HT-29 (cell line): ENCODE measurements at places on chromosomes 4 and X.

DNA sequence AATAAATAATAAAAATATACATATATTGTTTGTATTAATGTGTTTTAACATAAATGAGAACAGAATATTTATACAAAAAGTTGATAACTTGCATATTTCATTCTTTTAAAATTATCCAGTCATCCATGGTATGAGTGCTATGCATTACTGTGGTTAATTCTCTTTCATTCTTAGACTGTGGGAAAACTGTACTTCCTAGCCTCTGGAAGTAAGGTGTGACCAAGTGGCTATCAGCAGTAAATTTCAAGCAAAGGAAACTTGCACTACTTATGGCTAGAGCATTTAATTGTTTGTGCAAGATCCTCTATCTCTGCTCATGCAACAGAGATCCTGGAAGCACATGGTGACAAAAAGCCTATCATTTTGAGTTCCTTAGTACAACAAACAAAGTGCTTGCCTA is 1054.5 kb upstream of the PABPC4L start:
- DNase-seq = no peak

DNA sequence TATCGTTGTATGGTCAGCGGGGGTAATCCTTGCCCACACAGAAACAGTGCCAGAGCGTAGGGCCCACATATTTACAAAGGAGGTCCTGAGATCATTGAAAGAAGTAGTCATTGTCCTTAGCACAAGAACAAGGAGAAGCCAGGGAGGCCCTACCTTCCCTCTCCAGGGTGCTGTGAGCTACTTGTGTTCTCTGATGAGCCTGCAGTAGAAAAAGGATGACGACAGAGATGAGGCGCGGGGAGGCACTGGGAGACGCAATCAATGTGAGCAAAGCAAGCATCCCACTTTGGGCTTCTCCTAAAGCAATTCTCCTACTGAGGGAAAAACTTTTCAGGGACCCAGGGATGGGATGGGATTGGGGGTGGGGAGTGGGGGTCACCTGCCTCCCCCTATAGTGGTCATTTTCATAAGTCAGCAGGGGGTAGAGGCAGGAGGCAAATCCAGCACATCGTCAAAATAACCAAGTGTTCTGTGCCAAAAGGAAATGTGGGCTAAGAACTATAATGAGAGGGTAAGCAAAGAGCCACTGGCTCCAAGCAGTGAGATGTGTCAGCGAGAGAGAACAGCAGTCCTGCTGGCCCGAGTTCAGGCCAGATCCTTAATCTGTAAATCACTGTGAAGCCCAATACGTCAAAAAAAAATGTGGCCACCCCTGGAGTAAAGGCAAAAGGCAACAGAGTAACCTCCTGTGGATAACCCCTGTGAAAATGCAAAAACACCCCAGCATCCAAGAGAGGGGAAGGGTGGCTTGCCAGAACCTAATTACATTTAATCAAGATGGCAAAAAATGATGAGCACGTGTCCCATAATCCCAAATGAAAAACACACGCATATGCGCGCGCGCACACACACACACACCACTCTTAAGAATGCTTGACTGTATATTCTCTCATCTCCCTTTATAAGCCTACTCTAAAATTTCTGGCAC is 136.6 kb upstream of the HHIP start:
- DNase-seq = no peak

DNA sequence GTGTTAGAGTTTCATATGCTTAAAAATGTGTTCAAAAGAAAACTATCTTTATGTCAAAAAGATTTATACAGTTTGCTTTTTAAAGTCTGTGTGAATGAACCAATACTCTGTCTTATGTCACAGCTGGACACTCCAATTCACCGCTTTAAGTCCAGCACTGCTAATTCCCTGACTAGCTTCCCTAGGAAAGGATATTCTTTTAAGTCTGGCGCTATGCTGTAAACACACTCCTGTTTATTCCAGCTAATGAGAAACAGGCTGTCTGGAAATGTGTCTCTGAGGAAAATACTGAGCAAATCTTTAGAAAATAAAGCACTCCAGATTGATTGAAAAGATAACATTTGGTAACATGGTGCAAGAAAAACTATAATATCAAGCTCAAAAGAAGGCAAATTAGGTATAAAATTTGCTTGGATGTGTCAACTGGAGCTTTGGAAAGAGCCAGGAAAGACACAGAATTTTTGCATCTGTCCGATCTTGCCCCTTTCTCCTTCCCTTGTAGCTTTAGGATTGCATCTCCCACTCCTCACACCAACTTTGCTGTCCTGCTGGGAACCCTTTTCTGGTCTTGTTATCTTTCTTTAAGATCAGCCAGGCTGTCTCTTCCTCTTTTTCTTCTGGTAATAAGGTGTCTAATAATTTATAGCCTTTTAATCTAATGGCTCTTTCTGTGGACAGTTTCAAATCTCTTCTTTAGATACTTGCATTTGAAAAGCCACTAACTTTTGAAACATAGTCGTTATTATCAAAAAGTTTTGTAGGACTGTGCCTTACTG is 40.9 kb upstream of the VEGFC start:
- no peak for DNase-seq

- DNase-seq = no peak
Observed at GRCh38 chr4:53541577-53542206, 49.6 kb downstream of the LNX1 start.

DNA sequence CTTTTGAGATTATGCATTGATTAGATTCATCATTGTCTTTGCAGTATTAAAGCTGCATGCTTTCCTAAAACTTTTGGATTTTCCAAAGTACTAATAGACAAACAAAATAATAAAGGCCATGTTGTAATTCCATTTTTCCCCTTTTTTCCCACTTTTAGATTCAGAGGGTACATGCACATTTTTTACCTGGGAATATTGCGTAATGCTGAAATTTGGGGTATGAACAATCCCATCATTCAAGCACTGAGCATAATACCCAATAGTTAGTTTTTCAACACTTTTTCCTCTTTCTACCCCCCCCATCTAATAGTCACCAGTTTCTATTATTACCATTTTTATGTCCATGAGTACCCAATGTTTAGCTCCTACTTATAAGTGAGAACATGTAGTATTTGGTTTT is 1863.6 kb downstream of the STIM2 start:
- no peak for DNase-seq

- no peak for DNase-seq
Observed at GRCh38 chrX:39756086-39756883, 341.5 kb downstream of the BCOR start.

DNA sequence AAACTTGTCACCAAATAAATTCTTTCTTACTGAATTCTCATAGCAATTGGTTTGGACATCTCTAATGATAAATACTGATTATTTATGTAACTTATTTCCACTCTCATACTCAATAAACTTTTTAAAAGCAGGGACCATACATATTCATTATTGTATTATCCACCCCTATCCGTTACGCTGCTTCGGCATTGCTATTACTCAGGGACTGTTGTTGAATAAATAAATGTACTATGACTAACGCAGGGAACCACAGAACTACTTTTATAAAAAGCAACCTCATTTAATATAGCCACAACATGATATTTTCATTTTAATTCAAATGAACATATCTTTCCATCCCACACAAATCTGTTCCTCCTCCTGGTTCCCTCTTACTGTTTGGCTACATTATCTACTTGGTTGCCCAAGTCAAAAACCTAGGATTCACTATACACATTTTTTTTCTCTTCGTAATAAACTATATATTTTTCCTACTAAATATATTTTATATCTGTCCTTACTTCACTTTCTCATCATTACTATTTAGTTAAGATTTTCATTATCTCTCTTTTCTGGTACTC is 14.9 kb upstream of the ANKRD50 start:
- no peak for DNase-seq

DNA sequence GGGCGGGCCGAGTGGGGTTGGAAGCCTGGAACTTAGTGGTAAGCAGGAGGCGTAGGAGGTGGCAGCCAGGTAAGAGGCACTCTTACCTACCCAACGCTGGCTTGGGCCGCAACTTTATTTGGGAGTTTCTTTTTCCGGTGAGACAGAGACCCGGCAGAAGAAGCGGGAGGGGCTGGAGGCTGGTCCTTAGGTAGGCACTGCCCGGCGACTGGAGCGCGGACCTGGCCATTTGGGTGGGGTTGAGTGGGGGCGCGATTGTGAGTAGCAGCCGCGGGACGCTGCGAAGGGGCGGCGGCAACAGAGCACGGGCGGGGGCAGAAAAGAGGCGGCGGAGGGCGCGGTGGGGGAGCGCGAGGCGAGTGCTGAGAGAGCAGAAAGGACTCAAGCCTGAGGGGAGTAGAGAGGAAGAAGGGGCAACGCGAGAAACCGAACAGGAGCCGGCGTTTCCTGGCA is 334 bp upstream of the POU4F2 start:
- DNase-seq = no peak

DNA sequence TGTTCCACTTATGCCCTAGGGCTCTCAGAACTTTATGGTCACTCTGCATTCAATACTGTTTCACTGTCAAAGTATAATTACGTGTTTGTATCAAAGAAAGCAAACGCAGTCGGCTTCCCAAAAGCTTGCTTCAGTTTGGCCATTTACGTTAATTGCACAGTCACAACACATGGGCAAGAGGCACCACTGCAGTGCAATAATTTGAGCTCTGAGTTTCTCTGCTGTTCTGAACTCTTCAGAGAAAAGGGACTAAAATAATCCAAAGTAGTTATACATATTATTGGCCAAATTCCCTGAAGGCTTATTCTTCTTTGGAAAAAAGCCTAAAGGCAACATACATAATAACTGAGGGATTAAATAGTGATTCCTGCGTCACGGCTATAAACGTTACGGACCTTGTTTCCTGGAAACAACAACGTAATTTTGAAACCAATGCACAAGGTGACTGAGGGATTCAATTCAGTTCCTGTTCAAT is 51.3 kb downstream of the RNF150 start:
- DNase-seq = no peak

GRCh38 chrX:80799584-80799983 is 10.1 kb downstream of the BRWD3 start:
- DNase-seq = no peak

DNA sequence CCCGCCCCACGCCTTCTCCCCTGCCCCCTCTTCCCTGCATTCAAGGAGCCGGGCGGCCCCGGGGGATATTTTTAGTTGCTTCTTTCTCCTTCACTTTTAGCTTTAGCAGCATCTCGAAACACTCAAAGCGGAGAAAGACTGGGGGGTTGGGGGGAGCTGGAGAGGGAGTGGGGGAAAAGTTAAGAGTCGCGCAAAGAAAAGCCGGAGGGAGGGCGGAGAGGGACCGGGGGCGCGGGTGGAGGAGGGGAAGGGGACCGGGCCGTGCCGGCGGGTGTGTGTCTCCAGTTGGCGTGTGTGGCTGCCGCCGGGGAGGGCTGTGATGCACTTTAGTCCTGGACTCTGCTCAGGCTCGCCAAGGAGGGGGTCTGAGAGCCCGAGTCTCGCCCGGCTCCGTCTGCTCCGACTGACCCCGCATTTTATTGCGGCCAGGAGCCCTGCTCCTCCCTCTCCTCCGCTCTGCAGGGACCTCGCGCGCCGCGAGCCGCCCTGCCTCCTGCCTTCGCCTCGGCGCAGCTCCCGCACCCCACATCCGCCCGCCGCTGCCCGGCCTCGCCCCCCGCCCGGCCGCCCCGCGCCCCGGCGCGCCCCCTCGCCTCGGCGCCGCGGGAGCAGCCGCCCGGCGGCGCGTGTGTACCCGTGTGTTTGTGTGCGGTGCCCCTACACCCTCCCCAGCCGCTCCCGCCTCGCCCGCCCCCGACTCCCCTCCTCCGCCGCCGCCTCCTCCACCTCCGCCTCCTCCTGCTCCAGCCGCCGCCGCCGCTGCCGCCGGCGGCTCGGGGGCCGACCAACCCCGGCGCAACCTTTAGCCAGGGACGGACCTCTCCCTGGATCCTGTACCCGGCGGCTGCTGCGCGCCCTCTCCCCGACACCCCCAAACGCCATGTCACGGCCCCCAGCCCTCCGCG is 1.4 kb downstream of the ZNF827 start:
- peak; percentile 69 for DNase-seq

- DNase-seq = no peak
Observed at GRCh38 chr4:111775556-111776297, 369.5 kb upstream of the FAM241A start.

- DNase-seq = peak; percentile 64
Observed at GRCh38 chr4:47668810-47669408, 169.0 kb downstream of the CORIN start.

- no peak for DNase-seq
Observed at GRCh38 chrX:44674906-44675305, 132.2 kb upstream of the FUNDC1 start.

- peak; percentile 31 for DNase-seq
Observed at GRCh38 chrX:116499780-116500179, 37.0 kb upstream of the CT83 start.

GRCh38 chr4:54730581-54730980 is 72.8 kb downstream of the KIT start:
- no peak for DNase-seq

- DNase-seq = no peak
Observed at GRCh38 chrX:25015486-25016360, at the start of gene ARX. Gene ARX, minus strand, starts transcription at chrX:25015965. Its CDS starts 228 bp downstream, at chrX:25015737.

DNA sequence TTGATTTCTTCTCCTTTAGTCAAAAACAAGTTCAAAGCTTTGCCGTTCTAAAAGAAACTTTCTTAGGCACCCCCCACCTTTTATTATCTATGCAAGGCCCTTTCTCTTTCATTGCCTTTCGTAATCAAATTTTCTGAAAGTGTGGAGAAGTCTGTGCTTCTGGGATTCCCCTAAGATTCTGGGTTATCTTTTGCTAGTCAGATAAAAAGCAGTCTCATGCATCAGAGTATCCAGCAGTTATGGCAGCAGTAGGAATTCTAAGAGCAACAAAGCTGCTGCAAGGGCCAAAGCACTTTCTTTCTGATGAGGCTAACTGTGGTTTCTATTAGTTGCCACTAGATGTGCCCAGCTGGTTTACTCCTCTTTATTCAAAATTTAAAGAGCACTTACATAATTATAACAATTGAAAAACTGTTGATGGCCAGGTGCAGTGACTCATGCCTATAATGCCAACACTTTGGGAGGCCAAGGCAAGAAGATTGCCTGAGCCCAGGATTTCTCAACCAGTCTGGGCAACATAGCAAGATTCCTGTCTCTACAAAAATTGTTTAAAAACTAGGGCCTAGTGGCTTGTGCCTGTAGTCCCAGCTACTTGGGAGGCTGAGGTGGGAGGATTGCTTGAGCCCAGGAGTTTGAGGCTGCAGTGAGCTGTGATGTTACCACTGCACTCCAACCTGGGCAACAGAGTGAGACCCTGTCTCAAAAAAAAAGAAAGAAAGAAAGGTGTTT is 296.2 kb downstream of the PAPSS1 start:
- DNase-seq = peak; percentile 8

- DNase-seq = no peak
Observed at GRCh38 chrX:134444681-134445080, 15.3 kb upstream of the HPRT1 start.

DNA sequence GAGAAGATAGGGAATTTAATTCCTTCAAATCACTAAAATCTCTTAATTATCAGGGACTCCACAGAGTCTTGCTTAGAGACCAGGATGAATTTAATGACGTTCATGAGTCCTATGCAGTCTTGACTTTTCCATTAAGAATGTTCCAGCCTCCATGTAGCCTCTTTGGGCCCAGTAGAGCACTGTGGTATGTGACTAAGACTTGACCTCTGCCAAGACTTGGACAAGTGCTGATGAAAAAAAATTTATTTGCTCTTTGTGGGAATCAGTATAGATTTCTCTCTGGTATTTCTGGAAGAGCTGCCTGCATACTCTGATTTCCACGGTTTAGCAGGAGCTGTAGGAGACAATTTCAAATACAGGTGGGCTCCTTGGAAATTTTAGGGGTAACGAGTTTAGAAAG is 40.6 kb downstream of the CHRDL1 start:
- no peak for DNase-seq
